ENCODE measurements at places on chromosomes 13 and 19. TPM values are rescaled to one million over a fixed set of nuclear protein-coding genes. Genes with fewer than 3 reads are reported as not detected.

- no peak for DNase-seq
- no peak overlapping the region for H3K27ac ChIP-seq
- H3K27me3 ChIP-seq = peaks cover 2% of the 10 kb centered on the region
- H3K4me1 ChIP-seq = no peaks in the 10 kb centered on the region
Measured at GRCh38 chr19:44634785-44635184, 8.9 kb upstream of the PVR start.

GRCh38 chr13:94713561-94714182 is 1.3 kb upstream of the SOX21 start:
- H3K4me1 ChIP-seq = peaks cover 5% of the 10 kb centered on the region
- no peak for DNase-seq
- H3K4me3 ChIP-seq = no peak overlapping the region
- peaks cover 59% of the 10 kb centered on the region for H3K27me3 ChIP-seq

The RASAL3 gene
- total RNA-seq = 30.8 TPM

DNA sequence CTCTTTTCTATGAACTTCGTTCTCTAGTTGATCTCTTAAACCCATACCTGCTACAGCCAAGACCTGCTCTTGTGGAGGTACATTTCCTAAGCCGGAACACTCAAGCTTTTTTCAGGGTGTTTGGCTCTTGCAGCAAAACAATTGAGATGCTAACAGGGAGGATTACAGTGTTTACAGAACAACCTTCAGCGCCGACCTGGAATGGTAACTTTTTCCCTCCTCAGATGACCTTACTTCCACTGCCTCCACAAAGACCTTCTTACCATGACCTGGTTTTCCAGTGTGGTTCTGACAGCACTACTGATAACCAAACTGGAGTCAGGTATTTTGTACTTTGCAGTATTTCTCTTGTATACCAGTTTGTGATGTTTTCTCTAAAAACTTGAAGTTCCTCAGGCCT is 506 bp downstream of the KCNRG start:
- DNase-seq = no peak
- H3K4me3 ChIP-seq = no peak overlapping the region
- no peaks in the 10 kb centered on the region for H3K27me3 ChIP-seq
- H3K36me3 ChIP-seq = peaks cover 73% of the 10 kb centered on the region
- no peaks in the 10 kb centered on the region for H3K4me1 ChIP-seq

- DNase-seq = peak; percentile 50
- H3K4me1 ChIP-seq = peaks cover 21% of the 10 kb centered on the region
- H3K36me3 ChIP-seq = no peaks in the 10 kb centered on the region
- H3K27me3 ChIP-seq = peaks cover 42% of the 10 kb centered on the region
Measured at GRCh38 chr19:15466851-15467733, 2.7 kb upstream of the RASAL3 start.

The TUBA3C gene
- not detected for total RNA-seq

The C19orf38 gene
- 7.1 TPM for total RNA-seq

DNA sequence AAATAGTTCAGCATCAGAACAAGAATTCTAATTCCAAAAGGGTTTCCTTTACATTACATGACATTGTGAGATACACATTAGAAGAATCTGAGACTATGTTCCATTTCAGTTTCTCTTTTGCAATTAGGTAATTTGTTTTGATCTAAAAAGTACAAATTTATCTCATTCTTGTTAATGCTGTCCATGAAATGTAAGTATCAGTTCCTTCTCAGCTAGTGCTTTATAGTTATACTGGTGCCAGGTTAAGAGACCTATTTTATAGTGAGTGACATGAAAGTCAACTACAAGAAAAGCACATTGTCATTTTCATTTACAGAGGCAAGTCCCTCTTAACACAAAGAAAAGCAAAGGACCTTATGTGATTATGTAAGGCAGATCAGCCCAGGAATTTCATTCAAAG is 43.9 kb downstream of the RCBTB2 start:
- no peak overlapping the region for H3K27ac ChIP-seq
- no peak overlapping the region for H3K4me3 ChIP-seq
- peaks cover 28% of the 10 kb centered on the region for H3K4me1 ChIP-seq
- DNase-seq = no peak
- H3K36me3 ChIP-seq = no peaks in the 10 kb centered on the region
- H3K27me3 ChIP-seq = no peaks in the 10 kb centered on the region

- H3K4me1 ChIP-seq = no peaks in the 10 kb centered on the region
- H3K4me3 ChIP-seq = no peak overlapping the region
- H3K27me3 ChIP-seq = no peaks in the 10 kb centered on the region
Measured at GRCh38 chr13:101535192-101535746, 82.8 kb downstream of the ITGBL1 start.

The COMP gene
- total RNA-seq = 0.09 TPM

GRCh38 chr19:58401840-58402421 is 6.5 kb downstream of the RNF225 start:
- H3K27ac ChIP-seq = no peak overlapping the region
- H3K4me1 ChIP-seq = peaks cover 11% of the 10 kb centered on the region
- no peak for DNase-seq
